Osteoblast (primary cell): ENCODE measurements at places on chromosomes 3 and 15. TPM values are rescaled to one million over a fixed set of nuclear protein-coding genes. Genes with fewer than 3 reads are reported as not detected.

Gene LYSMD2
- 3.3 and 4.7 TPM in 2 replicates for total RNA-seq

Gene CSPG4
- total RNA-seq, result 11.5 and 20.3 TPM in 2 replicates

Gene FBXW12
- total RNA-seq, result not detected in 2 replicates

Gene DNAH12
- total RNA-seq, result under 0.01 TPM in 2 replicates

Gene XCR1
- total RNA-seq, result not detected in 2 replicates

DNA sequence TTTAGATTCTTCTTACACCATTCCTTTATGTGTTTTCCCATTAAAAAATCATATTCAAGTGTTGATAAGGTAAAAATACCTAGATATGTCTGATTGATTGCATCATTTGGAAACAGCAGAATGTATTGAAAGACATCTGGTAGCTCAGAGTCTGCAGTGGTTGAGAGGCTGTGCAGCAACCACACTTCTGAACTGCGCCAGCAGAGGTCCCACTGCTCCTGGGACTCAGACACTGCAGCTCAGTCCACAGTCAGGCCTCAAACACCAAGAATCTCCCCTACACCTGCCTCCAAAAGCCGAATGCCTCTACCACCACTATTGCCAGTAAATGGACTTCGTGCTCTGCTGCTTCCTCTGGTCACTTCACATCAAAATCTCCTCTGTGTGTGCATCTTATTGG lies 176.9 kb upstream of the LMCD1 start:
- DNase-seq, result peak; percentile 91

- DNase-seq, result peak; percentile 89
These were observed 269.0 kb downstream of the GOLGA6L6 start for GRCh38 chr15:20272422-20273184.

DNA sequence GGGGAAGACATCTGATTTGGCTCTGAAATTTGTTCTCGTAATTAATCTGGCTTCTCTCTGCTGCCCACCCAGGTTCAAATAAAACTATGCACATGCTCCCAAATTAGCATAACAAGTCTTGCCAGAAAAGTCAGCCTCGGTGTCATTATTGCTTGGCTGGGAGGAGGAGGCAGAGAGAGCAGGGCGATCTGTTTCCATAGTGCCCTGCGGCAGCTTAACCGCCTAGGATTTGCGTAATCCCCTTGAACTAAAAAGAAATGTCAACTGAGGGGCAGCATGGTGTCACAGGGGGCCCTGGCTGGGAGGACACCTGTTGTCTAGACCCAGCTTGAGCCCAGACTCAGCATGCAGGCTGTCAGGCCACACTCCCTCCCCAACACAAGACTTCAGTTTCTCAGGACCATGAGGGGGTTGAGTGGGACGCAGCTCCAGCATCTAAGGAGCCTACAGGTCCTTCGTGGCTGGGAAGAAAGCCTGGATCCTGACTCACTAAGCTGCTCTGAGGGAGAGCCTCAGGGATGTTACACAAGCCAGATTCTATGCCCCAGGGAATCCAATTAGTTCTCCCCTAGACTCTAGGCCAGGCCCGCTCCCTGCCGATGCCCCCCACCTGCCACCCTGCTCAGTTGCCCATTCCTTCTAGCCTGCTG lies 17.3 kb downstream of the MRPS11 start:
- peak; percentile 89 for DNase-seq

- peak; percentile 88 for DNase-seq
These were observed 38.0 kb downstream of the RAB7A start for GRCh38 chr3:128763967-128764366.

GRCh38 chr3:98326945-98327344 lies 26.7 kb upstream of the OR5K4 start:
- DNase-seq, result no peak

GRCh38 chr15:28060005-28060404 lies 39.1 kb downstream of the OCA2 start:
- no peak for DNase-seq

- no peak for DNase-seq
These were observed 98.2 kb downstream of the TMEM108 start for GRCh38 chr3:133136114-133137041.

DNA sequence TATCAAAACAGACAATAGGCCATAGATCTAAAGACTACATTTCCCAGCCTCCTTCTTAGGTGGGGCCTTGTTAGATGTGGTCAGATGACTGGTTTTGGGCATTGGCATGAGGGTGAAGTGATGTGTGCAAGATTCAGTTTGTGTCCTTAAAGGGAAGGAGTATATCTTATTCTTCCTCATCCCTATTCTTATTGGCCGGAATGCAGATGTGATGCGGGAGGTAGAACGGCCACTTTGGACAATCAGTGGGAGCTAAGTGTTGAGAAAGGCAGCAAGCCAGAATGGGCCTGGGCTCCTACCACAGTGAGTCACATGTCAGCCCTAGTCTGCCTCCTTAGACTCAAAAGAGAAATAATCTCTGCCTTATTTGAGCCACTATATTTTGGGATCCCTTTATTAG lies 89.8 kb upstream of the MEX3B start:
- no peak for DNase-seq

GRCh38 chr15:66535056-66535455 lies 29.9 kb downstream of the ZWILCH start:
- no peak for DNase-seq

DNA sequence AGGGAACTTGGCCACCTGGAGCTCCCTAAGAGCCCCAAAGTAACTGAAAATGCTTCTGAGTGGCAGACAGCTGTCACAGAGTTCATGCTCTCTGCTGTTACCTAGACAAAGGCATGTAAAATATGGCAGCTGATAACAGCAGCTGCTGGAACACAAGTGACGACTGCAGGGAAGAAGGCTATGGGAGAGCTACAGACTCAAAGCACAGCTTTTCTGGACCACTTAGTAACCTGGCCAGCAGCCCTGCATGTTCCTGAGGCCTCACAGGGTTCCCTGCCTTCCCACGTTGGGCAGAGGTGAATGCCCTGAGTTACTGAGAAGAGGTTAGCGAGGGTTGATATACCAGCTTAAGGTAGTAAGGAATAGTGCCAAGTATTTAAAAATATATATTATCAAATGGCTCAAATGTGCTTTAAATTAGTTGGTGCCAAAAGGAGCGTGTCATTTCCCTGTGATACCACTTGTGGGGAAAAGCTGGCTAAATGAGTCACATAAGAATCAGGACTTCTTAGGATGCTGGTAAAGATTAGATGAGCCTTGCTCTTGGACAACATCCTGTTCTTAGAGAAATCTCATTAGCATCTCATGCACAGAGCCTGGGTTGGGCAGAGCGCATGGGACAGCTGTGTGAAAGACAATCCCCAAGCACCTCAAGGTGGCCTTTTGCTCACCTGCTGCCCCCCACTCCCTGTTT lies 76.4 kb upstream of the SCN5A start:
- peak; percentile 82 for DNase-seq

GRCh38 chr3:23547905-23548650 lies 257.7 kb upstream of the UBE2E1 start:
- no peak for DNase-seq

GRCh38 chr15:49255966-49256759 lies 86.1 kb downstream of the GALK2 start:
- DNase-seq, result no peak

- DNase-seq, result no peak
These were observed 95.1 kb upstream of the MRPS22 start for GRCh38 chr3:139248593-139249255.

GRCh38 chr3:71041371-71041770 lies 542.2 kb downstream of the FOXP1 start:
- DNase-seq, result no peak

- DNase-seq, result peak; percentile 85
These were observed 993 bp upstream of the ISL2 start for GRCh38 chr15:76335307-76336253.

- DNase-seq, result no peak
These were observed 99.0 kb downstream of the ZPLD1 start for GRCh38 chr3:102533784-102534183.

DNA sequence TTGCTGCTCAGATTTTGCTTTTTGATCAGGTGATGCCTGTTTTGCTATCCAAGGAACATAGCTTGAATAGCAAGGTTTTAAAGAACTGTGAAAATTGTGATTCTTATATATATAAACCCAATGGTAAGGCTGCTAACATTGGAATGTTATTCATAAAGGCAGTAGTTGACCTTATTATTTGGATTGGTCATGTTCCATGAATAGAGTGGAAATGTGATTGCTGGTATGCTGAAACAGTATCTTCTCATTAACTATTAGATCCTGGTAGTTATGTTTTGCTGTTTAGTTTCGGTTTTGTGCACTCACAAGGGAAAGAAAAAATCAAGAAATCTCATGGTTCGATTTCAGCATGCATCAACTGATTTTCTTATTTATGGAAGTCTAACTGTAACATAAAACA lies 78.7 kb upstream of the NPHP3 start:
- peak; percentile 41 for DNase-seq

GRCh38 chr3:132570016-132570415 lies 27.1 kb upstream of the ACKR4 start:
- DNase-seq, result no peak
